ENCODE measurements at places on chromosomes 2 and 18.

DNA sequence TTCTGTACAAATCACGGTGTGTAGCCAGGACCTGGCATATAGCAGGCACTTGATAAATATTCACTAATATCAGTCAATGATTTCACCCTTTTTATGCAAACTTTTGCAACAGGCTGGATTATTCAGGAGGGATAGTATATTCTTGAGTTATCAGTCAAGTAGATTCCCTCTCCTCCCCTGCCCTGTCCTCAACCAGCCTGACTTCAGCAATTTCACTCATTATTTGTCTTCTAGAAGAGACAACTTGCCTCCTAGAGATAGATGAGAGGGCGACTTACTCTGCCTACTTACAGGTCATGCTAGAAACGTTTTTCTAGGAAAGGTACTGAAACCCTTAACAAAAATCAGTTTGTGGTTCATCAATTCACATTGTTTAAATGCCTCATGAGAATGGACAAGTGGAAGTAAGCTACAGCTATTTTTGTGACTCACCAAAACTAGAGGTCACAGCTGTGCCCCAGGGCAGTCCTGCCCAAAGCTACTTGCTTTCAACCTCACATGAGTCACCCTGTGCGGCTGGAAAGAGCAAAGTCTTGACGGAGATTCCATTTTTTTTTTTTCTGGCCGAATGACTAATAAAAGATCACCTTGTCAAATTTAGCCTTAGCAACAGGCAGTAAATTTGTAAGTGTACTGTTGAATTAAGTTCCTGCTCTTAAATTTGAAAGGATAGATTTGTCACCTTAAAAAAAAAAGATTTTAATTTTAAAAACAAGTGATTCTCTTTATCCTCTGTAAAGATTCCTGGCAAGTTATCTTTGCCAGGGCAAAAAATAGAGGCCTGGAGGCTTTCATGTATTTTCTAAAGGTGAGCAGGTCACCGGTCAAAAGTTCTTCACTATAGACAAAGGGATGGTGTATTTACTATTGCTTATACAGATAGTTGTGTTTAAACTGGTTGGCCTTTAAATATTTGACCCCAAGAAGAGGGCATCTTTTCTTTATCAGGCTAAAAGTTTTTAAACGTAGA, 109.0 kb upstream of the SLC35G4 start:
- DNase-seq, result no peak

DNA sequence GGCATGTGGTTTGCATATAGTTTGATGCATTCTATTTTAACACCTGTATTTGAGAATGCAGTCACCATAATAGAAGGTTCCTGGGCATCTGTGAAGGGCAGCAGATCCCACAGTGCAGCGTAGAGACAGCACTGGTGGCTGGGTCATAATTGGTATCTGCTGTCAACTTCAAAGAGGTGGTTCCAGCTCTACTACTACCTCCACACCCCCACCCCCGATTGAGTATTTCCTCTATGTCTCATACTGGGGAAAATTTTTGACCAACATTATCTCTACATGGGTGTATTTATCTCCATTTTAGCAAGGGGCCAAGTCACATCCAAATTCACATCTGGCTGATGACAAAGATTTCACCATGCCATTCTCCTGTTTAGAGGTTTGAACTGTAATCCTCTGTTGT, 43.0 kb downstream of the TRPM8 start:
- DNase-seq, result no peak

GRCh38 chr18:8983195-8983594, 119.3 kb upstream of the NDUFV2 start:
- no peak for DNase-seq

- DNase-seq, result peak; percentile 77
Observed at GRCh38 chr18:77899972-77900754, 650.5 kb downstream of the GALR1 start.

- DNase-seq, result no peak
Observed at GRCh38 chr18:7946734-7947377, 379.7 kb downstream of the PTPRM start.

DNA sequence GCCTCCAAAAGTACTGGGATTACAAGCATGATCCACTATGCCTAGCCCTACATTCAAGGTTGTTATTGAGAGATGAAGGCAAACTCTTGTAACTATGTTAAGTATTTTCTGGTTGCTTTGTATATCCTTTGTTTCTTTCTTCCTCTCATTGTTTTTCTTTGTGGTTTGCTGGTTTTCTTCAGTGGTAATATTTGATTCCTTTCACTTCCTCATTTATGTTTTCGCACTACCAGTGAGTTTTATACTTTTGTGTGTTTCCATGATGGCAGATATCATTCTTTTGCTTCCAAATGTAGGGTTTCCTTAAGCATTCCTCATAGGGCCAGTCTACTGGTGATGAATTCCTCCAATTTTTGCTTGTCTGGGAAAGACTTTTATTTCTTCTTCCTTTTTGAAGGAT, 90.2 kb downstream of the NCK2 start:
- DNase-seq, result peak; percentile 23

DNA sequence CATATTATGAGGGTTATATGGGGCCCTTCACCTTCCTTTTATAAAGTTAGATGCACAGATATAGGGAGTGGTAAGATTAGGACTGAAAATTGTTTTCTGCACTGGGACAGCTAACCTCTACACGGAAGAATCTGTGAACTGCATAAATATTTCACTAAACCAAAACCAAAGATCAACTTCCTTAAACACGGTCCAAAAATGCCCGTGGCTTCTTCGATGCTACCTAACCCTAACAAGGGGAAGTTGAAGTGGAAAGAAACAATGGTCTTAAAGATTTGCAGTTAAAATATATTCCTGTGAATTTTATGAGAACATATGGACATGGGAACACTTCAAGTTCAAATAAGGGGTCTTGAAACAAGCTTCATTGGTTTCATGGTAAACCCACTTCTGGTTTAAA, 33.3 kb upstream of the PAX3 start:
- DNase-seq, result peak; percentile 11

DNA sequence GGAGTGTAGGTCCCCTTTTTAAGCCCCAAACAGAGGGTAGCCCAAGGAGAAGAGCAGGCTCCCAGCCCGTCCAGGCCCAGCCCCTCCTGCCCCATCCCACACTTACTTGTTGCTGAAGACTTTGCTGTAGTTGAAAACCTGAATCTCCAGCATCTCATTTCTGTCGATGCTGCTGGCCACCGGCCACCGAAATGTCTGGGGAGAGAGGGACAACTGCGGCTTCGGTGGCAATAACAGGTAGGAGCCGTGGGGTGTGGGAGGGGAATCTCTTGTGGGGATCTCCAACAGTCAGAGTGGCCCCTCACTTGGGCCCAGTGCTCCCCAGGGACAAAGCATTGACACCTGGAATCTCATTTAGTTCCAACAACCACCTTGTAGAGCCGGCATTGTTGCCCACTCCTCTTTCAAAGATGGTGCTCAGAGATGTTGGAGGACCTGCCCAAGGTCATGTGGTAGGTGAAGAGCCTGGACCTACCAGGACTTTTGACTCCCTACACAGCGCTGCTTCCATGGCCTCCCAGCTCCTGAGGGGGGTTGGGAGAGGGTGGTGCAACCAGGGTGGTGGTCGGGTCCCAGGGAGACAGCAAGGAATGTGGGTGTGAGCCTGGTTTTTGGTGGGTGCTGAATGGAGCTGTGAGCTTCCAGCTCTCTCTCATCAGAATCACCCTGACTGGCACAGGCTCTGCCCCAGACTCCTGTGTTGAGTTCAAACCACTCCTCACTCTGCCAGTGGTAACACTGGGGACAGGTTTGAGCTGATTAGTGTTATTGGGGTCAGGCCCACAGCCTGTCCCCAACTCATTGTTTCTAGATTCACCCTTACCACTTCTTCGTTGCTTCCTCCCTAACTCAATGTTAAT, 50.0 kb upstream of the OTOF start:
- DNase-seq, result no peak

DNA sequence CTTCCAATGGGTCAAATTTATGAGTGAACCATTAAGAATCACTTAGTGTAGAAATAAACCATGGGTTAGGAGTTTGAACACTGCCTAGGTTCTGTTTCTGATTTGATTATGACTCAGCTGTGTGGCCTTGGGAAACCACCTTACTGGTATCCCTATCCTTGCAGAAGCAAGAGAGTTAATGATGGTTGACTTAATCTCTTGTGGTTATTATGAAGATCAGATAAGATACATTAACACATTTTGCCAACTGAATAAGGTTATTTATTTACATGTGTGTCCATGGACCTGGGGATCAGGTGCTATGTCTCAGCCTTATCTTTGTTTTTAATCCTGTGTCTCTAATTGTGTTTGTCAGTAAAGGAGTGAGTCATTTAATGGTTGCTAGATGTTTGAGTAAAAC, 5.4 kb upstream of the KCNJ13 start:
- peak; percentile 58 for DNase-seq

- no peak for DNase-seq
Observed at GRCh38 chr2:216344950-216345300, 27.4 kb downstream of the MARCHF4 start.

GRCh38 chr2:193584522-193584938, 1389.8 kb upstream of the TMEFF2 start:
- DNase-seq, result peak; percentile 71

All from hematopoietic multipotent progenitor cell treated with erythropoietin and hydrocortisone succinate and interleukin-3 and kit ligand, for 6 days (in vitro differentiated cells).